NCI-H1694 treated with DMSO at 0.1 percent for 48 hours (cell line): ENCODE measurements at places on chromosomes 12 and 14.

- no peak for DNase-seq
These were observed 42.1 kb upstream of the DICER1 start for GRCh38 chr14:95199298-95199983.

DNA sequence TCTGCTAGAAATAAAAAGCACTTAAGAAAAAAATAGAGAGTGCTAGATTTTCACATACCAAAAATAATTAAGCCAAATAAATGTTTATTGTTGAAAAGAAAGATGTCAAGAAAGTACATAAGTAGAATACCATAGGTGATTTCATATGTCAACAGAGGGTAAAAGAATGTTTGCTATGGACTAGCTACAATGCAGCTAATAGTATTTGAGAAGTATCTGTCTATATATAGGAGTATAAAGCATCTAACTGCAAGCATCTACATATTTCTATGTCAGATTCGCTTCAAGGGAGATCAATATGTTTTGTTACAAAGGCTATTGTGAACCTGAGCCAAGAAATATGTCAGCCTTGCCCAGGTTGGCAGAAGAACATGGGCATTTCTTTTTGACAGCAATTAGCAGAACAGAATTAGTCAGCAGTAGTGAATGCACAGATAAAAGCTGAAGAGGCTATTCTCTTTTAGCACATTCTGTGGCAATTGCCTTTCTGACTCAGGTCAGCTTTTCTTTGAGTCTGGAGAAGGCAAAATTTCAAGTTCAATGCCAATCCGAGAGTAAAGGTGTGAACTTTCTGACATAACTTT lies 140.1 kb downstream of the ALG10B start:
- DNase-seq = no peak

DNA sequence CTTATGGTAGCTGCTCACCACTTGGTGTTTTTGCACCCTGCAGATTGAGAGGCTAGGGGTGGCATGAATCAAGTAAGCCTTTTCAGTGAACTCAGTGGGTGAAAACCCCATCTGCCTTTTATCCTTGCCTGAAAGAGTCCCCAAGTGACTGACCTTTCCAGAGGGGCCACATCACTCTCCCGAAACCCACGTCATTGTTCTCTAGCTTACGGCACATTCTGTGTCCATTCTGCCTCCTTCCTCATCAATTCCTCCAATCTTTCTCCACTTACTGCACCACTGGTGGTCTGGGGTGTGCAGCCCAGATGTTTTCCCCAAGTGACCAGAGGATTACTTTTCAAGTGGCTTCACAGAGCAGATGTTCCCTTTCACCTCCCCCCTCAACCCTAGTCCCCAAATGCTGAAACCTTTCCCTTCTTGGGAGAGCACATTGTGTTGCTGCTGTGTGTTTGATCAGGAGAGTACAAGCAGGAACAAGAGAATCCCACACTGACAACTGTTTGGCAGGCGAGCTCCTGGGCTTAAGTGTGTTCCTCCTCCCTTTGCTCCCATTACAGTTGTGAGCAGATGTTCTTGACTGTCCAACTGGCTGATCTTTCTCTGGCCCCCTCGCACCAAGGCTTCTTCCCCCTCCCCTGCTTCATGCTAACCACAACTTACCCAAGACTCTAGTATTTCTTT lies 138.0 kb upstream of the IGF1 start:
- no peak for DNase-seq

GRCh38 chr12:94170690-94171594 lies 22.6 kb downstream of the PLXNC1 start:
- DNase-seq = no peak

GRCh38 chr12:82870771-82871377 lies 184.2 kb downstream of the TMTC2 start:
- no peak for DNase-seq

DNA sequence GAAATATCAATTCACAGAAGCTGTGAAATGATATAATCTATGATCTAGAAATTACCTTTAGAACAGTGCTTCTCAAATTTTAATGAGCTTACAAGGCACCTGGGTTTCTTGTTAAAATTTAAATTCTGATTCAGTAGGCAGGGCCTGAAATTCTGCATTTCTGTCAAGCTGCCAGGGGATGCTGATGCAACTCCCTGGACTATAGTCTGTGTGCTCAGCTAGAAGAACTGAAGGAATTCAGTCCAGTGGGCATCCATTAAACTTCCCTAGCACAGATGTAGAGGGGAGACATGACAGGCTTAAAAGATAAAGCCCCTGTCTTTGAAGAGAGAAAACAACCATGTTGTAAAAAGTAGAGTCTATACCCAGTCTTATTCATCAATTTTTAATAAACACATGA lies 441.8 kb downstream of the TMTC2 start:
- DNase-seq = no peak

DNA sequence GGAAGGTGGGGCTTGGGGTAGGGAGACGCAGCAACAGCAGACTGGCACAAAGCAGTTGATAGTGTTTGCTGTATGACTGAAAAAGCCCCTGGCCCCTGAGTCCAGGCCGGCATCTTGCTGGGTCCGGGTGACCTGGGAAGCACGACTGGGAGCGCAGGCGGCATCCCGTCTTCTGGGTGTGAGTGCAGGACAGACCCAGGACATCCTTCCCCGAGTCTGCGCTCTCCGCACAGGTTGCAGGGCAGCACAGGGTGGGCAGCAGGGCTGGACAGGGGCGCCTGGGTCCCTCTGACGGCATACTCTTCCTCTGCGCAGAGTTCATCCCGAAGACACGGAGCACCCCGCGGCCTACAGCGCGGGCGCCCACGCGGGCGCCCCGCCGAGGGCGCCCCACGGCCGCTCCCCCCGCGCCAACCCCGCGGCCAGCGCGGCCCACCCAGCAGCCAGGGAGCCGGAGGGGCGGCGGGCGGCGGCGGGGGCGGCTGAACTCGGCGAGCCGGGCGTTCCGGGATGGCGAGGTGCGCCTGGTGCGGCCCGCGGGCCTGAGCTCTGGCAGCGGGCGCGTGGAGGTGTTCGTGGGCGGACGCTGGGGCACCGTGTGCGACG lies 9.2 kb upstream of the CYP46A1 start:
- DNase-seq = no peak

DNA sequence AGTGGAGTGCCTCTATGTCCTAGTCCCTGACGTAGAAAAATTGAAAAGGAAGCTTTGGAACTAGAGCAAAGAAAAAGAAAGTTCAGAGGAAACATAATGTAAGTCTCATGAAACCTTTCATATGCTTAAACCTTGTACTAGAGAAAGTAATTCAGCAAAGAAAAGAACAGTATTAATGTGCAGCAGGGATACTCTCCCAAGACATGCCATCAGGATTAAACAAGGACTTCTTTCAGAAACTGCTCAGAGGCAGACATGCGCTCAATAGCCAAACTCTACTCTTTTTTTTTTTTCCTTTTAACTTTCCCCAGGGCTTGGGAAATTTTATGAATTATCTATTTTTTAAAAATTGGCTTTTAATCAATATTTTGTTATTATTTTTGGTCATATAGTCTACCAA lies 7.1 kb upstream of the ASB8 start:
- DNase-seq = no peak

DNA sequence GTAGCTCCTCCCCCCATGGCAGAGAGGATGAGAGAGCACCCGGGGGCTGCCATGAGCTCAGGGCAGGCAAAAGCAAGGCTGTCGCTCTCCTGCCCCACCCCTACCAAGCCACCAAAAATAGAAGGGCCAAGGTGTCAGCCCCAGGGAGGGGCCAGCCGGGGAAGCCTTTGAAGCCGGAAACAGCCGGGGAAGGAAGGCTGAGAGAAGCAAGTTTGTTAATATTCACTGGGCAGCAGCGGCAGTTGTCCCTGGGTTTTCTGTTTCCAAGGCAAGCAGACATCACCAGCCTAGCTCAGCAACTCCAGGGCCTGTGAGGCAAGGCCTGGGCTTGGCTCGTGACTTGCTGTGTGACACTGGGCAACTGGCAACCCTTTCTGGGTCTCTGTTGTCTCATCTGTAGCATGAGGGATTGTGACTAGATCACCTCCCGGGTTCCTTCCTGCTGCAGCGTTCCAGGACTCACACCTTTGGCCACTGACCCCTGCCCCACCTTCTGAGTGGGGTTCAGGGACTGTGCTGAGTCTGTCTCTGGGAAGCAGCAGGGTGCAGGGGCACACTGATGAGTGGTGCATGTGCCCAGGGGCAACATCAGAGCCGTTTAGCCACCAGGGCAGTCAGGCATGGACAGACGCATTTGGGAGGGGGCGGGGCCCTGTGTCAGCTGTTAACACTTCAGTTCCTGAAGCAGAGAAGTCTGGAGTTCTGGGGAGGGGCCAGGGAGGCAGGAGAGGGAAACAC lies 24.3 kb downstream of the SYNDIG1L start:
- peak; percentile 15 for DNase-seq

- no peak for DNase-seq
These were observed at the start of gene BHLHE41 for GRCh38 chr12:26124446-26125399. Gene BHLHE41 (minus strand): TSS chr12:26125037. CDS start chr12:26124779, 258 bp downstream.
